Urothelium cell line (cell line): ENCODE measurements at places on chromosomes 6 and 20.
A peak's percentile ranks its signal among the peaks of the same experiment; 100 is the strongest.

GRCh38 chr6:80094017-80094416 is 12.5 kb upstream of the BCKDHB start:
- DNase-seq = peak; percentile 7

GRCh38 chr6:136666041-136666440 is 115.8 kb upstream of the MAP7 start:
- no peak for DNase-seq

- peak; percentile 5 for DNase-seq
Observed at GRCh38 chr6:99467509-99468106, 42.5 kb upstream of the PNISR start.

DNA sequence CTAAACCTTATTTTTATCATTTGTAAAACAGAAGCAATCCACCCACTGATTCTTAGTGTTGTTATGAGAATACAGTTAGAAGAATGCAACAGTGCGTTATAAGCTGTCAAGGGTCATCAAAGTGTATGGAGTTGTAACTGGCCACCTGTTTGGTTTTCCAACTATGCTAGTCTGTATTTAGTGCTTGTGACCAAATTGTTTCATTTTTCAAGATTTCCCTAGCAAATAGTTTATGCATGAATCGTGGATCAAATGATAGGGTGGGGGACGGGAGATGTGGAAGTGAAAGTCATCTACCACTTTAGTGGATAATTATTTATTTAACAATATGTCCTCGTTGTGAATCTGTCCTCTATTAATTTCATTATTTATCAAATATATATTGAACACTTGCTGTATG is 175.4 kb upstream of the HDDC2 start:
- no peak for DNase-seq

DNA sequence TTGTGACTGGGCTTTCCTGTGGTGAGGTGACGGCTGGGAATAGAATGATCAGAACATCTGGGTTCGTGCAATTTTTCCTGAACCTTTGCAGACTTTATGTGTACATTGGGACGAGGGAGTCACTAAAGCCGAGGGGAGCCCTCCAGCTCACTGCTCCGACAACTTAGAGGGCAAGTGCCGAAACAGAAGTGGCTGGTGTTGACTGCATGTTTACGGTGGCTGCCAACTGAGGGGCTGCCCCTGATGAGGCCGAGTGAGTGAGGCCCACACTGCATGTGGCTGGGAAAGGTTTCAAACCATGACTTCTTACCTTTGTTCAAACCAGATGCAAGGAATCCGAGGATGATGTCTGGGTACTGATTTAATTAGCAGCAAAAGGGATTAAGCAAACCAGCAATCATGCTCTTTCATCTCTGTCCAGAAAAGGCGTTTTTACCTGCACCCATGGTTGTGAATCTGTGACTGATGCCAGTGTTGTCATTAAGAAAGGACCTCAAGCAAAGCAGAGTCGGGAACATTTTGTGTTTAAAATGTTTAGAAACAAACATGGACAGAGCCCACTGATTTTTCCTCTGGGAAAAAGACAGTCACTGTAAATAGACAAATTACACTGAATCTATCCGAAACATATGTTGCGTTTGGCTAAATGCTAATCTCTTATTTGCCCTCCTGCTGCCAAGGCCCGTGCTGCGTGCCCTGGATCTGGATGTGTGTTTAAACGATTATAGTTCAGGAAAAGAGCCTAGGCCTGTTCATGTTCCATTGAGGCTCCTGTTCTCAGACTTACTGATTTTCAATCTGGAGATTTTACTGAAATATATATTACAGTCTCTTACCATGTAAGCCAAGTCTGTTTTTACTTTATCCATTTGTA is 105.1 kb downstream of the UST start:
- no peak for DNase-seq

DNA sequence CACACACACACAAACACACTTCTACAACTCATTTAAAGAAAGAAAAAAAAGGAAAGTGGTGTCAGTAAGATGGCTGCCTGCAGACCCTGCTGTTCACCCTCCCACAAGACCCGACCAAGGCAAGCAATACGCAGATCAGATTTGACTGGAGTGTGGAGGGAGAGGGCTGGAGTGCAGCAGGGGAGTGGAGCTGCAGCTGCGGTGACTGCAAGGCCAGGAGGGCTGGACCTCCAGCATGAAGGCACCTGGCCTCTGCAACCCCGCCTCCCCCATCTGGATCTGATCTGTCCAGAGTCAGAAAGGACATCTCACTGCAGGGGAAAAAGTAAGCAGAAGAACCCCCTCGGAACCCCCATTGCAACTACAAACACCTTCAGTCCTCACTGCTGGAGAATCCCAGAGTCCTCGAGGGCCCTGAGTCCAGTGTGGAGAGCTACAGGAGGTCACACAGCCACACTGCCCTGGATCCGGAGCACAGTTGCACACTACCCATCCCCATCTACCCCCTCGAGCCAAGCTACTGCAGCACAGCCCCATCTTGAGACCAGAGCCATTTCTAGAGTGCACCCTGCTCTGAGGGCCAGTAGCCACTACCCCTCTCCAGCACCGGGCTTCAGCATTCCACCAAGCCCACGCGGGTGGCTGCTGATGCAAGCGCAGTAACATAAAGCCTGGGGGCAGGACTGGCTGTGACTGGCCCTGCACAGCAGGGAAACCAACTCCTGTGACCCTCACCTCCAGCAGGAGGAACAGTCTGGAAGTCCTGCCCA is 41.9 kb upstream of the SRSF6 start:
- no peak for DNase-seq

GRCh38 chr6:136604328-136604825 is 54.2 kb upstream of the MAP7 start:
- DNase-seq = no peak

GRCh38 chr20:34987288-34988190 is 31.9 kb downstream of the MYH7B start:
- no peak for DNase-seq

DNA sequence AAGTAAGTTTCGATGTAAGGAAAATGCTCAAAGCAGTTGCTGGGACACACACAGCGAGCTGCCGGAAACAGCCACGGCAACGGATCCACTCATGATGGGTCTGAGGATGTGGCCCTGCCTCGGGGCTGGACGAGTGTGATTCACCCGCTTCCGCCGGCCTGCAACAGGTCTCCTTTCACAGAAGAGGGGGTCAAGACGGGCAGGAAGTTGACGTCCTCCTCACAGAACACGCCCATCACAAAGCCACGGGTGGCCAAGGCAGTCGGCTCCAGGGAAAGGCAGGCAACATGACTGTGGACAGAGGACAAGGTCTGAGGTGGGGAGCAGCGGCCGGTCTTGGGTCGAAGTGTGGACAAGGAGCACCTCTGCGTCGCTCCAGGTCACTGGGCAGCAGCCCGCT is 29.9 kb upstream of the SMOC2 start:
- DNase-seq = no peak

- no peak for DNase-seq
Observed at GRCh38 chr6:84536885-84537638, 227.3 kb downstream of the TBX18 start.

DNA sequence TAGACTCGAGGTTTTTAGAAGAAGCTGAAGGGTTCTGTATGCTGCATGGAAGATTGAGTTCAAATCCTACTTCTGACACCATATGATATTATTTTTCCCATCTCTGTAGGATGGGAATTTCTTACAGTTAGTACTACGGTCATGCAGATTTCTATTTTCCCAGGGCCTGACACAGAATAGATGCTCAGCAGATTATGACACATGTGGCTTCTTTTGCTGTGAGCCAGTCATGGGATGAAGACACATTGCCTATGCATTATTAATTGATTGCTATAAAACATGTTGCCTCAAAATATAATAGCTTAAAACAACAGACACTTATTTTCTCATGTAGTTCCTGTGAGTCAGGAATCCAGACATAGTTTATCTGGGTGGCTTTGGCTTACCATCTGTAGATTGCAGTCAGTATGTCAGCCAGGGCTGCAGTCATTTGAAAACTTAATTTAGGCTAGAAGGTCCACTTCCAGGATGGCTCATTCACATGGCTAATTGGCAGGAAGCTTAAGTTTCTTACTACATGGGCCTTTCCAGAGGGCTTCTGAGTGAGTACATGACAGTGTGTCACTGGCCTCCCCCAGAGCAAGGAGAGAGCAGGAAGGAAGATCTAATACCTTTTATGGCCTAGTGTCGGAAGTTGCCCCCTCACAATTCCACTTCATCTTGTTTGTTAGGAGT is 29.5 kb downstream of the TOP1 start:
- DNase-seq = peak; percentile 32

- DNase-seq = no peak
Observed at GRCh38 chr6:122143813-122144601, 255.4 kb upstream of the HSF2 start.

DNA sequence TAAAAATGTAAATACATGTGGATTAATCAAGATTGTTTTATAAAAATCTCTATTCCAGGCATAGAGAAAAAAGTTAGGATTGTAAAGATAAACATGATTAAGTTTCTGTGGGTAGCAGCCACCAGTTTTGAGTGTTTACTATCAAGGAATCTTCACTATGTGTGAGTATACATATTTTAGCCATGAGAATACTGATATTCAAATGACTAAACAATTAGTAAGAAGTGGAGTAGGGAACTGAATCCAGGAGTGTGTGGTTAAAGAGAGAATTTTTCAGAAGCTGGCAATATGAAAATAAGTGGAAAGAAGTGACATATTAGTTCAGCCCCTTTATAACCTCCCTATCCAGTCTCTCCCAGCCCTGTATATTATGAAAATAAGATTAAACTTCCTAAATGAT is 10.3 kb downstream of the ELOVL2 start:
- DNase-seq = peak; percentile 16

GRCh38 chr6:87674290-87674689 is 27.7 kb downstream of the AKIRIN2 start:
- DNase-seq = no peak

DNA sequence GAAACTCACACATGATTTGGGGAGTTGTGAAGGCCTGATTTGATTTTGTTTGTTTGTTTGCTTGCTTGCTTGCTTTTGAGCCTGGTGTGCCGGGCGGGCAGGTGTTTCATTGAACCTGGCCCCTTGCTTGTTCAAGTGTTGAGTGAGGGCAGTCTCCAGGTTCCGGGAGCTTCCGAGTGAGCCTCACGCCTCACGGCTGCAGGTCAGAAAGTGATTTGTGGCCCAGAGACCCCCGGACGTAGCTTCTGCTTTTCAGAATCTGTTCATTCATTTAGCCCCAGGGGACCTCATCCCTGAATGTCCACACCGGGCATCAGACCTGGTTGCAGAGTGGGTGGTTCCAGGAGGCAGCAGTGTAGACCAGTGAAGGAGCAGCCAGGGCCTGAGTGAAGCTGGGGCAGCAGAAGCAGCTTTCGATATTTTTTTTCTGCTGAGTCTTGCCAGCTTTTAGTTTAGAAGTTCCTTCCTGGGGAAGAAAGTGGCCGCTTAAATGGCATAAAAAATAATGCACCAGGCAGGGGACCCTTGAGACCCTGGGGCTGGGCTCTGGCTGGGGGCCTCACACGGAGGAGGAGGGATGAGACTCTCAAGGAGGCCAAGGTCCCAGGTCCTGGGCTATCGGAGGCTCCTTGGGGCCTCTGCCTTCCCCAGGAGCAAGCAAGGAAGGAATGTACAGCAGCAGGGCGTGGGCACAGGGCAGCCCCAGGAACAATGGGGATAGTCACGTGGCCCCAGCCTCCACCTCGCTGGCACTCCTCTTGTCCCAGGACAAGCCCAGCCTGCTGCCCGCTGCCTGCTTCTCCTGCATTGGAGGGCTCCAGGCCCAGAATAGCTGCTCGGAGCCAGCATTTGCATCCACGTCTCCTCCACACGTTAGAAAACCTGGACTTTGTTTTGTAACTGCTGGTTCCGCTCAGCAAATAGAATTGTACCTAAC is 89.2 kb upstream of the BHLHE23 start:
- peak; percentile 77 for DNase-seq

GRCh38 chr6:165456286-165456685 is 146.9 kb upstream of the C6orf118 start:
- no peak for DNase-seq

- DNase-seq = no peak
Observed at GRCh38 chr20:32965115-32965514, 39.1 kb downstream of the SUN5 start.

GRCh38 chr6:51430589-51430988 is 611.9 kb downstream of the TFAP2B start:
- DNase-seq = no peak

- peak; percentile 48 for DNase-seq
Observed at GRCh38 chr6:150685860-150686259, 86.2 kb downstream of the PLEKHG1 start.

DNA sequence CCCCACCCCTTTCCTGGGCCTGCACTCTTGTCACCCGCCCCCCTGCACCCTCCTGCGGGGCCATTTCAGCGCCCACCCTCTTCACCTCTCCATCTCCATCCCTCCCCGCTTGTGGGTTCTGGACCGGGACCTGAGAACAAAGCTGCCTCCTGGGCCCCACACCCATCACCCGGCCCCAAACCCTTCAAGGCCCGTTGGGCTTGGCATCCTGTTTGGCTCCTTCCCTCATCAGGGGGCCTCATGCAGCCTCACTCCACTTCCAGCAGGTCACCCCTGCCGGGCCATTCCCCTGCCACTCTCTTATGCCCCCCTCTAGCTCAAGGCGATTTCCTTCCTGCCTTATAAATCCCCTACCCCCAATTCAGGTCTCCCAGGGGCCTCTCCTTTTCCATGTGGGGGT is 67.4 kb downstream of the SRC start:
- no peak for DNase-seq

DNA sequence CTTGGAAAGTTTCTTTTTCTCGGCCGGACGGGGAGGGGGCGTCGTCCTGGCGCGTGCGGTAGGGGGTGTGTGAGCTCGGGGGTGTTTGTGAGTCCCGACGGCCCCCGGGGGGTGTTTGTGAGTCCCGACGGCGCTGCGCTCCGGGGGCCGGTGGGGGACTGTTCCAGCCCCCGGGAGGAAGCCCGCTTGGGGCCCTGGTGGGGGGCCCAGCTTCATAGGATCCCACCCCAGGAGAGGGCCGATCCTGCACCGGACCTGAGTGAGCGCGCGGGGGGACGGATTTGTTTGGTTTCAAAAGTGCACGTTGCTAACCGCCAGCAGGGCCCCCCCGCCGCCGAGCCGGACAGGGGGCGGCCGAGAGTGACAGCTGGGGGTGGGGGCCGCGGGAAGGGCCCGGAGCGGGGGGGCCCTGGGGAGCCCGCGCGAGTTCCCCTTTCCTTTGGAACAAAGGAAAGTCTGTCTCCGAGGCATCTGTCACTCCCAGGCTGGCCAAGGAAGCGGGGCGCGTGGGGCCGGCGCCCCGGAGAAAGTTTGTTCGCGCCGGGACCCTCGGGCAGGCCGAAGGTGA is 485 bp downstream of the TGIF2 start:
- DNase-seq = peak; percentile 32

GRCh38 chr6:42049948-42050296 is 402 bp upstream of the TAF8 start:
- DNase-seq = no peak

DNA sequence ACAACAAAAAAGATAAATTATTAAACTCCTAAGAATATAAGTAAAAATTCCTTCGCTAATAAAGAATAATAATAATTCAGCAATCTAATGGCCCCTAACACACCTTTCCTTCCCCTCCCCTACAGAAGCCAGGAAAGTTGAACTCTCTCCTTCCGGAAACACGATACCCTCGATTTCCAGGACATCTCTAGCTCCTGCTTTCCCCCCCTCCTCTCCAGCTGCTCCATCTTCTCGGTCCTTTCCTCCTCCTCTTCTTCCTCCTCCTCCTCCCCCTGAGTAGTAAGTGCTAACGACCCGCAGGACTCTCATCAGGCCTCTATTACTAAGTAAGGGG is 603 bp downstream of the TASP1 start:
- DNase-seq = peak; percentile 10
